Pons (tissue), 1 donor: ENCODE measurements at places on chromosomes 11 and 22.

DNA sequence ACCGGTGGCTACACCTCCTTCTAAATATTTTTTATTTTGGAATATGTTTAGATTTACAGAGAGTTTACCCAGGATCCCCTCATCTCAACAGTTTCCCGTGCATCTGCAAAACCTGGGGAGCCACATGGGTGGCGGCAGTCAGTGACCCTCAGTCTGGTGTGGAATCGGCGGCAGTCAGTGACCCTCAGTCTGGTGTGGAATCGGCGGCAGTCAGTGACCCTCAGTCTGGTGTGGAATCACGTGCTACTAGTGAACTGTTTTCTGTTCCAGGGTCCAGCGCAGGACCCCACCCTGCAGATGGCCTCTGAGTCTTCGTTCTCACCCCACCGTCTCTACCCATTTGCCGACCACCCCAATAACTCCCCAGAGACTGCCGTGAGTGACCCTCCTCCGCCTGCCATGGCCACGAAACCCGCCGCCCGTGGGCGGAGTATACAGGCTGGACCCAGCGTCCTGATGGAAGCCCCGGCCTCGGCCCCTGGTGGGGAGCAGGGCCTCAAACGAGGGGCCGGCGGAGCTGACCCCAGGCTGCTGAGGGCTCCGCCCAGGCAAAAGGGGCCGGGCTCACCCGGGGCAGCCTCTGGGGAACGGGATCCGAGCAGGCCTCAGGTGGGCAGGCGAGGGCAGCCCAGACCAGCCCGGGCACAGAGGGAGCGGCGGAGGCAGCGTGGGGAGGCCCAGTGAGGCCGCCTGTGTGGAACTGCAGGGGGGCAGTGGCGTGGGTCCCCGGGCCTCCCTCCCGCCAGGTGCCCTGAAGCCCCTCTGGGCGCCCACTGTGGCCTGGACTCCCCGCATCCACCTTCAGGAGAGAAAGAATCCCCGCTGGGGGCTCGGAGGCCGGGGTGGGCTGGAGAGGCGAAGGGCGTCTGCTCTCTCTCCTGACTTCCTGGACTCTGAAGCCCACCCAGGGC is 2.5 kb downstream of the IL17REL start:
- DNase-seq, result no peak

DNA sequence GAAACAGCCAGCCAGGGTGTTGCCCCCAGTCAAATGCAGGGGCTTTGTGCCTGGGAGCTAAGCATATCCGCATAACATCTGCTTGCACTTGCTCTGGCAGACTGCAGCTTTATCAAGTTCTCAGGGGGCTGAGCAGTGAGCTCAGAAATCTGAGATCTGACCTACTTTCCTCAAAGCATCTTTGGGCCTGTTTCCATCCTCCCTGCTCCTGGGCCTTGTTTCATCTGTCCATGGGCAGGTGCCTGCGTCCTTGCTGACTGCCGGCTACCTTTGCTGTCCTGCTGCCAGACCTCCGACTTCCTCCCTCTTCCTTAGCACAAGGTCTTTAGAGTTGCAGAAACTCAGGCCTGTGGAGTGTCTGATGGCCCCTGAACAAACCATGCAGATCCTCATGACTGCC is 131.2 kb upstream of the B3GAT1 start:
- no peak for DNase-seq

DNA sequence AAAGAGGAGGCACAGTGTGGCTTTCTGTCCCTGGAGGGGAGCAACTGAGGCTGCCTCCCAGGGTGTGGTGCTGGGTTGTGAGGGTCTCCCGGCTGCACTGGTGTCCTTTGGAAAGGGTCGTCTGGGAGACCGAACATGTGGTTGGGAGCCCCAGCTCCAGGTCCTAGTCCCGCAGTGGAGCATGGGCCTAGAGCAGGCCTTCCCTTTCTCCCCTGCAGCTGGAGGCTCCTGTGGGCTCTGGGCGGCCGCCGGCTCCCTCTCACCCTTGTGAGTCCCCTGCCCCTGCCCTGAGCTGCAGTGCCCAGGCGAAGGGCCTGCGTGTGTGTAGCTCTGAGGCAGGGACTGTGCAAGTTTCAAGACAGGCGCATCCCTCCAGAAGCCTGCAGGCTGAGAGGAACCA is 1492.7 kb downstream of the BRD1 start:
- DNase-seq, result no peak

DNA sequence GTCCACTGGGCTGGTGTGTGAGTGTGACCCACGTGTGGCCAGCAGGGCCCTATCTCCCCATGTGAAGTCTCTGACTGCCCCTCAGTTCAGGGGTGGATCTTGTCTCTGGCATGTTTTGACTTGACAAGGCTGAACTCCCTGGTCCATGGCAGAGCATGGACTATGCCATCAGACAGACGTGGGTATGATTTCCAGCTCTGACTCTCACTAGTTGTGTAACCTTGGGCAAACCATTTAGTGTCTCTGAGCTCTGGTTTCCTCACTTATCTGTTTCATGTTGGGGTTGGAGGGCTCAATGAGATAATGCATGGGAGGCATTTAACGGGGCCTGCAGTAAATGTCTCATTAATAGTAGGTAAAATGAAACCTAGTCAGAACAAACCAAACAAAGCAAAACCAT is 254.5 kb upstream of the NARS2 start:
- DNase-seq, result no peak

DNA sequence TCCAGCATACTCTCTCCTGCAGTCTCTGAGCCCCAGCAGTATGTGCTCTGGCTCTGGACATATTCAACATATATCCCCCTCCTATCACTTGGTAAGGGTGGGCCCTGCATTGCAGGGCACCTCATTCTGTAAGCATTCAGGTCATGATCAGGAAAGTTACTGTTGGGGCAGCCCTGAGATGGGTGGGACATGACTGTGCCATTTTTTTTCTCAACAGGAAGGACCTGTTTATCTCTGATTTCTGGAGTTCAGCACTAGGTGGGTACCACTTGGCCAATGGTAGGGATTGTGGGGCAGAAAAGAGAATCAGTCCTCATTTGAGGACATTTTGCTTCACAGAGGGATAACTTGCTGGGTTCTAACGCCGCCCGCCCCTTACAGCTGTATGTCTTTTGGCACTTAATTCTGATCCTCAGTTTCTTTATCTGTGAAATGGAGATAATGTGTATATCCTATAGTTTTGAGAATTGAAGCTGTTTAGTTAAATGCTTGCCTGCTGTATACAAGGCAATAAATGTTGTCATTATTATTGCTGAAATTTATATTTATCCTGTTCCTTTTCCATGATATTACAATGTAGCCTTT is 2.2 kb downstream of the SRRD start:
- DNase-seq, result no peak

DNA sequence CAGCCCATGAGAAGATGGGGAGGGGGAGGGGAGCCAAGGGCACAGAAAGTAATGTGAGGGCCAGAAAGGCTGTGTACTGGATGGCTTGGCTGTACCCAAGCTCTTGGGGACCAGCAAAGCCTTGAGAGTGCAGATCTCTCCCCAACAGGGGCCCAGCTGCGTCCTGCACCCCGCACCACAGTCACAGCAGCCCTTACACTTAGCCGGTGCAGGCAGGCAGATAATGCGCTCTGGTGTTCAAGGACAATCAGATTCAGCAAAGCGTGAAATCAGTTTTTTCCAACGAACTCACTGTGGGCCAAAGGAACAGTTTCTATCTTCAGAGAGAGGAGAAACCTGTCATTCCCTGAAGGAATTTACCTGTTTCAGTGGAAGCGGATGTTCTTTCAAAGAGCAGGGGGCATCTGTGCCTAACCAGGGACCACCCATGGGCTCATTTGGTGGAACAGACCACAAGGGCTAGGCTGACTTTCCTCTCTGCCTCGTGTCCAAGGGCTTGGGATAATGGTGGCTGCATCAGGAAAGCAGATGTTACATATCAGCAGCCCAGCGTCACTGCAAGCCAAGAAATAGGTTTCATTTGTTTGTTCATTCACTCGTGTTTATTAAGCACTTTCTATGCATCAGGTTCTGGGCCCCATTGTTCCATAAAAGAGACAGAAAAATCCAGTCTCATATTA is 81.2 kb upstream of the SPON1 start:
- DNase-seq, result no peak

DNA sequence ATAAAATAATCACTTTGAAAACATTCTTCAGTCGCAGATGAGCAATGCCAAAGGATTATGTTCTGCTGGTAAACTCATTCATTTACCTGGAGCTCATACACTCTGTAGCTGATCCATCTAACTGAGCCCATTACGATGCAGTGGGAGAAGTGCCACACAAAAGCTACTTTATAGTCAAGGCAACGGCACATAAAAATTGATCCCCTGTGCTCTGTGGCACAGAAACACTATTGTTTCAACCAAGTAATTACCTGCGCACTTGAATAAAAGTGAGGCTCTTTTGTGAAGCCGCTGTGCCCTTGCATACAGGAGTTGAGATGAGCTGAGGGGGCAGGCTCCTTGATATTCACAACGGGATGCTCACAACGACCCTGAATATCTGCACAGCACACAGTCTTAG is 7.2 kb downstream of the DKK3 start:
- DNase-seq, result no peak

- DNase-seq, result peak; percentile 49
These were observed 61.3 kb upstream of the BARX2 start for GRCh38 chr11:129314371-129314770.

DNA sequence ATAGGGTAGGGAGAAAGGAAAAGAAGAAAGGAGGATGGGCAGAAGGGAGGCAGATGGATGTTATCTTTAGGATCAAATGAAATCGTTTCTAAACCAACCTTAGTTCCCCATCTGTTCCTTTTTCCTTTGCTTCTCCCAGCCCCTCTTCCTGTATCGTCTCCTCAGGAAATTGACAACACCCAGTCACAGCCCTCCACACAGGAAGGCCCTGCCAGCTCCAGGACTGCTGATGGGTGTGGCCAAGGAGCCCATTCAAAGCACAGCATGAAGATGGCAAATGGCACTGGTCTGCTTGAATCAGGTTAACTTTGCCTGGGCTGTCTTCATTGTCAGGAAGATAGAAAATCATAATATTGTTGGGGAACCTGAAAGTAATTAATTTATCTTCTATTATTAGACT is 164.8 kb downstream of the C11orf87 start:
- no peak for DNase-seq

- peak; percentile 64 for DNase-seq
These were observed 4.1 kb upstream of the MAPK11 start for GRCh38 chr22:50274311-50274710.

DNA sequence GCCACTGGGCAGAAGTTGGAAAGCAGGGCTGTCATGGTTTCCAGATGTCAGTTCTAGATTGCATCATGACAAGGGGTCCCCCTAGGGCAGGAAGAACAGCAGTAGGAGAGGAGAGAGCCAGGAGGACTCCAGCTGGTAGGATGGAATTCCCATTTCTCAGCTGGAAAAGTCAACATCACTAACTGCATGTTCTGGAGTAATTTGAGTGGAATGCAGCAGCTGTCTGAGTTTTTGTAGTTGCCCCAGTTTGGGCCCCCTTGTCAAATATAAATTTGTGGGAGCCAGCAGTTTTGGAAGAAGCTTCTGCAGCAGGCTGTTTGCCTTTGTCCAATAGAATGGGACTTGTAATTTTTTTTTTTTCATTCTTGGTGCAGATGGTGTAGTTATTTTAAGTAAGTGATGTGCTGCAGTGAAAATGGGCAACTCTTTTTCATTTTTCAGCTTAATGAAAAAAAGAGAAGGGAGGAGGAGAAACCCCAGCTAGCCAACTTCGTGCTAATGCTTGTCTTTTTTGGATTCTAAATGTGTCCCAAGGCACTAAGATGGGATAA is 86.9 kb downstream of the LDLRAD3 start:
- no peak for DNase-seq

DNA sequence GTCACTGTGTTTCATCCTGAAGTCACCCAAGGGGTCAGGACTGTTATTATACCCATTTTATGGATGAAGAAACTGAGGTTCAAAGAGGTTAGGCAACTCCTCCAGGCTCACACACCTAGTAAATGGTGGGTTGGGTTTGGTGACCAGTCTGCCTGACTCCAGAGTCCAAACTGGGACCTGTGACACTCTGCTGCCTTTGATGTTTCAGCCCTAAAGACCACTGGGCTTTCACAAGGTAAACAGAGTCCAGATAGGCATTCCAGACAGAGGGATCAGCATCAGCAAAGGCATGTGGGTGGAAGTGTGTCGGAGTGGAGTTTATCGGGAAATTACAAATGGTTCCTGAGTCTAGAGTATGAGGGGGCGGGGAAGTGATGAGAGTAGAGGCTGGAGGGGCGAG is 38.5 kb downstream of the MICAL2 start:
- no peak for DNase-seq

DNA sequence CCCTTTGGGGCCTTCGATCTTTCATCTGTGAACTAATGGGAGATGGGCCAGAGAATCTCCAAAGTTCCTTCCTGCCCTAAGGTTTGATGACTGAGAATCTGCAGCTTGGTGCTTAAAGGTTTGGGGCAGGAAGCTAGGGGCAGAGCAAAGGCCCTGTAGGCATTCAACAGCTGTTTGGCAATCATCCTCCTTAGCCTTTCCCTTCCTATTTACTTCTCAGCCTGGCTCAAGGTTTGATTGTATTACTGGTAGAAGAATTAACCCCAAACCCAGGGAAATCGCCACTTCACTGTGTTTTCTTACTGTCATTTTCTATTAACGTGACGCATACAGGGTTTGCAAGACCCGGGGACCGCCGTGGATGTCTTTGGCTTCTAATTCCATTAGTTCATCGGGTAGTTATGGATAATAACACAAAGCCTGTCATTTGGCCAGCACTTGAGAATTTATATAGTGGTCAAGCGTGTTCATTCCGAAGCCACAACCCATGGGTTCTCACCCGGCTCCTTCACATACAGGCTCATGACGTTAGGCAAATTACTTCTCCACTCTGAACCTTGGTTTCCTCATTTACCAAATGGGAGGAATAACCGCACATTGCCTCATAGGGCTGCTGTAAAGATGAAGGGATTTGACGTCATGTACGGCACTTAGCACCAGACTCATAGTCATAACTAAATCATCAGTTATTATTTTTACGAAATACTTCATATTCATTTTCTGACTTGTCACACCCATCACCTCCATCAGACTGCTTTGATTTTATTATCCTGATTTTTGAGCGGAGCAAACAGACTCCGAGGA is 158.1 kb downstream of the FBXO7 start:
- no peak for DNase-seq

DNA sequence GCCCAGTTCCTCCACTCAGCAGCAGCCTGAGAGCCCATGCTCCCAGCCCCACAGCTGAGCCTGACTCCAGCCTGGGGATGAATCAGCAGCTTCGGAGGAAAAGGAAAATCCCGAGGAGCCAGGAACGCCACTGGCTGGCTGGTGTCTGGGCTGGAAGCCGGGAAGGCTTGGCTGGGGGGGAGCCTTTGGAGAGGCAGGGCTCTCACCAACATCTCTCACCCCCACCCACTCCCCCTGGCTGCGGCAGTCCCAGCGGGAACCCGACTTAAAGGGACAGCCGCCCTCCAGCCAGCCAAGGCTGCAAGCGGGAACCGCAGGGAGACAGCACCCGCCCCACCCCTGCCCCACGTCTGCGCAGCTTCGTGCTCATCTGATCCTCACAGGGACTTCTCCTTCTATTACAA is 28.4 kb downstream of the KIAA0930 start:
- peak; percentile 95 for DNase-seq

DNA sequence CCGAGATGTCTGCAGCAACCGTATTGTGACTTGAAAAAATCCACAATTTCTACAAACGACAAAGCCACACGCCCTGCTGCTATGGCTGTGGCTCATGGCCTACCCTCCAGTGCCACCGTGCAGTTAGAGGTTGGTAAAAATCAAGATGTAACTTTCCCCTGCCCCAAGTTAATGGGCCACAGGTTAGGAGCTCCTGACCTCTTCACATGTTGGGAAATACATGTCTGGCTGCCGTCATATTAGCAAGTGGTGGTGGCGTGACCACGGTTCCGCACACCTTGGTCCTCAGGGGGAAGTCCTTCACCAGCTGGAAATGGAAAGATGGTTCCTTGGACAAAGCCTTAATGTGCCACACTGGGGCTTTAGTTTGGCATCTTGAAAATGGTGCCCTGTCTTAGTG is 27.4 kb upstream of the CCND1 start:
- DNase-seq, result no peak

- no peak for DNase-seq
These were observed 8.0 kb downstream of the SLC22A12 start for GRCh38 chr11:64598797-64599697.
